Stimulated activated CD4-positive, alpha-beta T cell treated with anti-CD3 and anti-CD28 coated beads, Interleukin-1b, Interleukin-23, amount 100 ng/mL, for 1 hour (primary cell): ENCODE measurements at places on chromosomes 16 and 17.

DNA sequence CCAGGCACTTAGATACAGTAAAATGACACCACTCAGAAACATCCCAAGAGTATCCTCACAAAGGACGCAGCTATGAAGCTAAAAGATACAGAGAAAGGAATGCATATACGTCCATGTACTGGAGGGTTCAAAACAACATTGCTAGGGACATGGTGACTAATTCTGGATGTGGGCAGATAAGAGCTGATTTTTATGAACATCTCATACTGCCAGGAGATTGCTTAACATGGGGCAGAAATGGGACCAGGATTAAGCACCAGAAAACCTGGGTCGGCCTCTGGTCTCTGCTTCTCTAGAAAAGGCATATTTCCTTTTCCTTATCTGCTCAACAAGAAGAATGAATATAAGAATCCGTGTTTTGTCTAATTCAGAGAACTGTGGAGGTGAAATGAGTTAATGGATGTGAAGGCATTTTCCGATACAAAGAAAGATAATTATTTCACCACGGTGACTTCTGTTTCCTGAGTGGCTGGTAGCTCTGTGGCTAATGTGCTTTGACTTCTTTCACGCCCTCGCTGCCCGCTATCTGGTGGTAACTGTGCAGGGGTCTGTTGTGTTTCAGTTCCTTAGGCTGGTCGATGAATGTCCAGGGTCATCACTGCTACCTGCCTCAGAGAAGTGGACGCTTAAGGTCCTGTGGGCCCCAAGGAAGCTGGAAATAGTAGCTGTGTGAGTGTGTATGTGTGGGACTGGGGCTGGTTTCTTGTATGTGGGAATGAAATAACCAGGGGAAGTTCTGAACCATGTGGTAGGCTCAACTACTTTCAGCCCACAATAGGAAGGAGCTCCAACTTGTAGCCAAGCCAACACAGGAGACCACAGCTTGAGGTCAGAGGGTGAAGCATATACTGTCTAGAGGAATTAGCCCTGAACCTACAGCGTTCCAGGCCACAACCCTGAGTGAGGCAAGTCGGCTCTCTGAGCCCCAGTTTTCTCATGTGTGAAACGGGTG, 15.8 kb upstream of the CCL5 start:
- DNase-seq, result no peak

DNA sequence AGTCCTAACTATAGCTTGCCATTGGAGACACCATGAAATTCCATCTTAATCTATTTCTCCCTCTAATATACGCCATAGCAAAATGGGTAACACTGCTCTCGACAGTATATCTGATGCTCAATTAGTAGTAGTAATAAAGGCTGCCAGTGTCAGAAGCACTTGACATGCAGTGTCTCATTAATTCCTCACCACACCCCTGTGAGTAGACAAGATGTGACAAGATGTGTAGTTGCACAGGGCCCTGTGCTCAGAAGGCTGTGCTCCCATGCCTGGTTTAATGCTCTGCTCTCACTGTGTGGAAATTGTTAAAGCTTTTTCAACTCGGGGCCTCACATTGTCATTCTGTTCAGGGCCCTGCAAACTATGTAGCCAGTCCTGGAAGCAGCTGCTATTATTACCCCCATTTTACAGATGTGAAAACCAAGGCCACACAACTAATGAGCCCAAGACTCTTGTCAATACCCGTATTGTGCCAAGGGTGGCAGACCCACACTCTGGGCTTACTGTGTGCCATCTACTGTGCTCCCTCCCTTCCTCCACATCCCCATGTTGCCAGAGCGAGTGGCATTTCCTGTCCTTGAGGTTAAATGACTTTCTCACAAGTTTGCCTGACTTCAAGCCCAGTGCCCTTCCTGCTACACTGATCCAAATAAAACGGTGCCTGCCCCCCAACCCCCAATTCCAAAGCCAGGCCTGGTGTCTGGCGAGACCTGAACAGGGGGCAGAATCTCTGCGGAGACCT, 287.3 kb upstream of the CCL2 start:
- DNase-seq, result no peak

DNA sequence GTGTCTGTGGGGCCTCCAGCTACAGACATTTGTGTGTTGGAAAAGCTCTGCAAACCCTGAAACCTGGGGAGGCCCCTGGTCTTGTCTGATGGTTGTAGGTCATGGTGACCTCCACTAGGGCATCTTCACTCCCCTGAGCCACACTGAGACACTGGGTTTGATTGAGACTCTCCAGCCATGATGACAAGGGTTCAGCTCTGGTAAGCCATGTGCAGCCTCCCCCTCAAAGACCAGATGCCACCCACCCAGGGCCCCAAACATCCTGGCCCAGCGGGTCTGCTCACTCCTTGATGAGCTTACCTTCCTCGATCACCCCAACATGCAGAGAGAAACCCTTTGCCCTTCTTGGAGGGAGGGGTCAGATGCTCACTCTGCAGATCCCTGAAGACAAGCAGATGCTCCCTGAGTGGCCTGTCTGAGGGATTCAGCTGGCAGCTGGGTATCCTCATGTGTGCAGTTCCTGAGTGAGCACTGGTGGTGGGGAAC, 101.6 kb downstream of the METRNL start:
- DNase-seq, result no peak

- DNase-seq, result no peak
Measured at GRCh38 chr16:88939245-88939971, 37.6 kb downstream of the CBFA2T3 start.

DNA sequence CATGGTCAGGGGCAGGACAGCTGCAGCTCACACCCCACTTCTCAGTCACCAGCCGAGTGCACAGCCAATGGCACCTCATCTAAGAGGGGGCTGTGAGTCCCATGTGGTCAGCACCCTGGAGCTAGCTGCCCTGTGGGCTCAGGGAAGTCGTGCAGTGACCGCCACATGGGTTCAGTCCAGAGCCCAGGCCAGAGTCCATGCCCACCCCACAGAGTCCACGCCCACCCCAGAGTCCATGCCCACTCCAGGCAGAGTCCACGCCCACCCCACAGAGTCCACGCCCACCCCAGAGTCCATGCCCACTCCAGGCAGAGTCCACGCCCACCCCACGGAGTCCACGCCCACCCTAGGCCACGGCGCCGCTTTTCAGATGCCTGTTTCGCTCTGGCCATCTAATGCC, 24.1 kb downstream of the SLC7A5 start:
- no peak for DNase-seq

- DNase-seq, result no peak
Measured at GRCh38 chr17:42843358-42843934, 934 bp upstream of the AOC2 start.

GRCh38 chr16:85908444-85908843, 9.5 kb downstream of the IRF8 start:
- no peak for DNase-seq

GRCh38 chr17:8243827-8244226, 4.0 kb downstream of the CTC1 start:
- DNase-seq, result no peak

- peak; percentile 14 for DNase-seq
Measured at GRCh38 chr16:1678500-1679098, 520 bp downstream of the JPT2 start.

DNA sequence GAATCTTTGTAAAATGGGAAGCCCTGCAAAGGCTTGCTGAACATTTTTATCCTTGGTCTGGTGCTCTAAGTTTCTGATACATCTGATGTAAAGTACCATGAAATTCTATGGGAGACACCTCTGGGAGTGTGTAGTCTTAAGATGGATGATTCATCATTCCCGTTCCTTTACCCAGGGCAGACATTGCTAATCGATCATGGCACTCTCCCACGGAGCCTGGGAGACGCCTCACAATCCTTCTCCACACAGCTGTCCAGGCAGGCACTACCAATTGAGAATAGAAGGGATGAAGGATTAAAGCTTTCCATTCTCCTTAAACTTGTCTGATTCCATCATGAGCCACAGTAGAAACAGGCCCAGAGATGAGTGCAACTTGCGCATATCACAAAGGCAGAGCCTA, 144.8 kb downstream of the GSG1L start:
- no peak for DNase-seq

- no peak for DNase-seq
Measured at GRCh38 chr16:82735186-82735585, 108.4 kb downstream of the CDH13 start.

- DNase-seq, result no peak
Measured at GRCh38 chr16:28320741-28321140, 28.4 kb downstream of the SBK1 start.

DNA sequence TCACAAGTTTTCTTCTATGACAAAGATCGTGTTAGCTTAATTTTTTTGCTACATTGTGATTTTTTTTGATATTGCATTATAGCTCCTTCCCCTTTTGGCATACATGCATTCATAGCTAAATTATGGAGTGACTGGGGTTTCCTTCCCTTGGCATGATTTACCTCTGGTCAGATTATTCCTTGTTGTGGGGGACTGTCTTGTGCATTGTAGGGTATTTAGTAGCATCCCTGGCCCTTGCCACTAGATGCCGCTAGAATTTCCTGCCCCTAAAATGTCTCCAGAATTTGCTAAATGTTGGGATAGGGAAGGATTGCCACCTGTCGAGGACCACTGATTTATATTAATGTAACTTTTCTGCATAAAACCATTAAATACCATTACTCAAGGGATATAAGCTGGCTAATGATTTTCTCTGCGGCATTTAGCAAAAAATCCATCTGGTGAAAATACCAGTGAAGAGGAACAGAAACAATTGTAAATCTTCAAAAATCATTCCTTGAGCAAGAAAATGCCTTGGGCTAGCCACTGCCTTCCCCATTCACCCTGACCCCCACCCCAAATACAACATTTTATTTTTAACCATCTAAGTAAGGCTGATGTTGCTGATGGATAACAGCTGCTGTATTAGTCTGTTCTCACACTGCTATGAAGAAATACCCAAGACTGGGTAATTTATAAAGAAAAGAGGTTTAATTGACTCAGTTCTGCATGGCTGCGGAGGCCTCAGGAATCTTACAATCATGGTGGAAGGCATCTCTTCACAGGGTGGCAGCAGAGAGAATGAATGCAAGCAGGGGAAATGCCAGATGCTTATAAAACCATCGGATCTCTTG, 195.2 kb downstream of the MAP2K6 start:
- no peak for DNase-seq

DNA sequence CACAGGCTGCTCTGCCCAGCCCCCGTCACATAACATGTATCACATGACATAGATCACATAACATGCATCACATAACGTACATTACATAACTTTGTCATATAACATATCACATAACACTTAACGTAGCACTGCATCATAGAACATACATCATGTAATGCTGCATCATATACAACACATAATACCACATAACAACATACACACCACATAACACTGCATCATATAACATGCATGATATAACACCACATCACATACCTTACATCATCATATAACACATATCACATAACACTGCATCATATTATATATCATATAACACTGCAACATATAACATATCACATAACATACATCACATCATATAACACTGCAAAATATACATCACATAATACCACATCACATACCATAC, 83.8 kb downstream of the AXIN2 start:
- DNase-seq, result no peak

- no peak for DNase-seq
Measured at GRCh38 chr17:81166033-81166492, at the start of gene AATK. Gene AATK (minus strand): TSS chr17:81166221. CDS start chr17:81165992, 229 bp downstream.

- no peak for DNase-seq
Measured at GRCh38 chr16:84641643-84642358, 6.5 kb upstream of the KLHL36 start.

GRCh38 chr17:76432712-76433336, 20.1 kb downstream of the UBE2O start:
- DNase-seq, result no peak

DNA sequence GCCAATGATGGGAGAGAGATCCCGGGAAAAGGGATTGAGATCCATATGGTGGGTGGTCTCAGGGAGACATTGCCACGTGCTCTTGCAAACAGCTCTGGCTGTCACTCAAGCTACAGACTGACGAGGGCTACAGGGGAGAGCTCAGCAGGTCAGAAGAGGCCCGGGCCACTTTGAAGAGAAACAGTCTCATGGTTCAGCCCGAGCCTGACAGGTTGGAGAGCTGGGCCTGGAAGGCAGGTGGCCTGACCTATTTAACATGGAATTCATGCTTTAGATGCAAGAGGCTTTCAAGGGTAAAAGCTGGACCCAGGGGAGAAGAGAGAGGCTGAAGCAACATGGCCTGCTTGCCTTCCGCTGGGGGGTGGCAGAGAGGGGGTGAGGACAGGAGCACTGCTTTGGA, 81.0 kb upstream of the BRD7 start:
- DNase-seq, result no peak

DNA sequence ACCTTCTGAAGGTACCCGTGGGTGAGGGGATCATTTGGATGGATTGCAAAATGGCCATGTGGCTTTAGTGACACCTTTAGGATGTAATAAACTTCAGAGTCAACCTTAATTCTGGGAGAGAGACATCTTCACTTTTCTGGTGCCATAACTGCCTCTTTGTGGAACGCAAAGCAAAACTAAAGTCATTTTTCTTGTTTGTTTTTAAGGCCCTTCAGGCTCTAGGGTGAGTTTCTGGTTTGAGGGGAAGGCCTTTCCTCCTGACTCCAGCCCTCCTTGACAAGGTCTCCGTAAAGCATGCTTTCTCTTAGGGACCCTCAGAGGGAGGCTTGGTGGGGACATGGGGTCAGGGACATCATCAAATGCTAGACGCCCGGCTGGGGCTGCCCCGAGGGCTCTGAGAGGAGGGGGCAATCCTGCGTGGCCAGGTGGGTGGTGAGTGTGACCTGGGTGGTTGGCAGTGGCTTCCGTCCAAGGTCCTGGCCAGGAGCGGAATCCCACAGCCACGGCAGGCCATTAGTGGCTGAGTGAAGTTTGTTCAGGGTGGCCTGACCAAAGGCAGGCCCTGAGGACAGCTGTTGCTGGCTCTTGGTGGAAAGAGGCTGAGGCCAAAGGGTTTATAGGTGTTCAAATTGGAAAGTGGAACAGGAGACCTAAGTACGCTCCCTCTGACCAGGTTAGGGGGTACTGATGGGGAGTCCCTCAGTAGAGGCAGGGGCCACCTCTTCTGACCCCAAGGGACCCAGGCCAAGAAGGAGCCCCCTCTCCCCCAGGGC, 112.2 kb downstream of the METRNL start:
- DNase-seq, result no peak

DNA sequence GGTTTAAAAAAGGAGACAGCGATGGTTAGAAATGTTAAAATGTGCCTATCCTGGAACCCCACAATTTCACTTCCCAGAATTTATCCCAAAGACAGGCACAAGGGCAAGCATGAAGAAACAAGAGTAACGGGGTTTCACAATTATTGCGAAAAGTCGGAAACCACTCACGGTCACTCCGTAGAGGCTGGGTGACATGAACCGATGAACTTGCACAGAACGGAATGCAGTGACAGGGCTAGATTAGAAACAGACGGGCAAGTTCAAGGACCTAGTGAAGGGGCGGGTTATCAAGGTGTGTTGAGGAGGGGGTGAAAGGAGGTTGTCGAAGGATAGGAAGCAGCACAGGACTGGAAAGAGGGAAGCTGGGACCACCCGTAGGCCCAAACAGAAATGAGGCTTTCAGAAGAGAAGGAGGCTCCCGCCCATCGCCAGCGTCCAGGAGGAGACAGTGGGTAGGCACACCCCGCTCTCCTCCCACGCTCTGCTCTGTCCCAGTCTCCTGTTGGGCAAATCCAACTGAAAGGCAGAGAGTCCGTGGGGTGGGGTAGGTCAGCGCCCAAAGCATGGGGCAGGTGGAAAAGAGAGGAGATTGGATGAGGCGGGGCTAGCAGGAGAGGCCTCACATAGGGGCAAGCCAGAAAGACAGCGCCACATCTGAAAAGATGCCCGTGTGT, 47.4 kb upstream of the JPH3 start:
- DNase-seq, result no peak
